Activated CD4-positive, alpha-beta T cell treated with anti-CD3 and anti-CD28 coated beads, Interleukin-2, amount 10 ng/mL, durations not matched to agents 24 days and 14 days (primary cell): ENCODE measurements at places on chromosomes 3 and 15.
A peak's percentile ranks its signal among the peaks of the same experiment; 100 is the strongest.

GRCh38 chr3:15332405-15333098, at the start of gene SH3BP5:
Gene SH3BP5 (minus strand): TSS chr3:15332586. CDS start chr3:15332408, 178 bp downstream.
- peak; percentile 94 for DNase-seq

DNA sequence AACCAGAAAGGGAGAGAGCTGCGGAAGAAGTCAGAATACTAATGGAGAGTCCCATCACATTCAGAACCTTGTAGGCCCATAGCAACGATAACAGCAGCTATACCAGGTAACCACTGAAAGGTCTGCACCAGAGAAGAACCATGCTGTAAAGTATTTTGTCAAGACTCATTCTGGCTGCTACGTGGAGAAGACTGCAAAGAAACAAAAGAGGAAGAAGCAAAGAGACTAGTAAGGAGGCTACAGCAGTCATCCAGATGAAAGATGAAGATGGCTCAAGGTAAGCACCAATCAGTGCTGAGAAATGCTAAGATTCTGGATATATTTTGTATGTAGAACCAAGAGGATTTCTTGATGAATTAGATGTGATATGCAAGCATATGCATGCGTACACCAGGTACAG, 39.6 kb downstream of the ACAP2 start:
- DNase-seq: no peak

GRCh38 chr15:49060710-49061495, 14.7 kb upstream of the SECISBP2L start:
- no peak for DNase-seq

- peak; percentile 53 for DNase-seq
Observed at GRCh38 chr3:16881896-16882630, 2.7 kb upstream of the PLCL2 start.

GRCh38 chr15:24786347-24786746, 110.8 kb downstream of the NPAP1 start:
- no peak for DNase-seq

- DNase-seq: no peak
Observed at GRCh38 chr3:50612234-50612882, 784 bp upstream of the CISH start.

GRCh38 chr15:94532226-94532625, 300.9 kb downstream of the MCTP2 start:
- no peak for DNase-seq

DNA sequence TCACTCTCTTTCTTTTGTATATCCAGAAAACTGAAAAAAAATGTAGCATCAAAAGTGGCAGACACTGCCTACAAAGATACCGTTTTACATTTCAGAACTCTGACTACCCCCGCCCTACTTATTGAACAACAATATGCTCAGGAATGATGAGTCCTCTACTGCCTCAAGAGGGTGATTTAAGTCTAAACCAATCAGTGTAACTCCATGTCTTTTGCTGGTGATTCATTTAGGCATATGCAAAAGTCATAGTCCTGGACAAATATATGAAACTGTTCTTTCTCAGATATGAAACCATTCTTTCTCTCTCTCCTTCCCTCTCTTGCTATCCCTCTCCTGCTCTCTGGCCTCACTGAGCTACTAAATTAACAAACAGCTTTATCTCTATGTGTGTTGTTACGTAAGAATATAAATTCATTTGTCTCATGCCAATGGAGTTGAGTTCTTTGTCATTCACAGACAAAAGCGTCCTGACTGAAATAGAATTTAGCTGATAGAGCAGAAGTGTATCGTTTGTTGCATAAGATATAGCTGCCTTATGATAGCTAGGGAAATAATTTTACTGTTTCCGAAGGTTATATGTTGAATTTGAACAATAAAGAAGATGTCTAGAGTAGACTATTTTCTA, 133.7 kb upstream of the OSTN start:
- no peak for DNase-seq

- DNase-seq: no peak
Observed at GRCh38 chr3:52537165-52537620, 788 bp downstream of the UQCC5 start.

- DNase-seq: no peak
Observed at GRCh38 chr15:87118846-87119245, 1039.2 kb downstream of the AGBL1 start.

- no peak for DNase-seq
Observed at GRCh38 chr3:144566320-144566719, 594.7 kb downstream of the DIPK2A start.
